ENCODE measurements at places on chromosomes 5 and 9.

- DNase-seq: no peak
These were observed 291.6 kb downstream of the TLE1 start for GRCh38 chr9:81397481-81398381.

DNA sequence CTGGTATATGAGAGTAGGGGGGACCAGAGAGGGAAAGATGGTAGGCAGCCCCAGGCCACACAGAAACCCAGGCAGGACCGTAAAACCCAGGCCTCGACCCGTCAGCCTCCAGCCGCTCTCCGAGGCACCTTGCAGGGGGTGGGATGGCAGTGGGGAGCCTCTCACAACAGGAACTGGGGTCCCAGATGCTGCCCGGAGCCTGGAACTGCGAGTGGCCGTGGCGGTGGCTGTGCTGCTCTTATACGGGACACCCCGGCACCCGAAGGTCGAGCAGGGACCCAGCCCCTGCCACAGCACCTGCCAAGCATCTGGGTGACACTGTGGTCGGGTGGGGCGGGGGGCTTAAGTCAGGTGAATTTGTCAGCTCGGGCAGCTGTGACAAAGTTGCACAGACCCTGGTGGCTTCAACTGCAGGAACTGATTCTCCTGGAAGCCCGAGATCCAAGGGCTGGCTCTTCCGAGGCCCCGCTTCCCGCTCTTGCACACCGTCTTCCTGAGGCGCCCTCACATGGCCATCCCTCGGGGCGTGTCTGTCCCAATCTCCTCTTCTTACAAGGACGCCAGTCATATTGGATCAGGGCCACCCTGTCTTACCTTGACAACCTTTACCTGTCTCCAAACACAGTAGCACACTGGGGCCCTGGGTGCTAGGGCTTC, 47.6 kb upstream of the EGFL7 start:
- no peak for DNase-seq

DNA sequence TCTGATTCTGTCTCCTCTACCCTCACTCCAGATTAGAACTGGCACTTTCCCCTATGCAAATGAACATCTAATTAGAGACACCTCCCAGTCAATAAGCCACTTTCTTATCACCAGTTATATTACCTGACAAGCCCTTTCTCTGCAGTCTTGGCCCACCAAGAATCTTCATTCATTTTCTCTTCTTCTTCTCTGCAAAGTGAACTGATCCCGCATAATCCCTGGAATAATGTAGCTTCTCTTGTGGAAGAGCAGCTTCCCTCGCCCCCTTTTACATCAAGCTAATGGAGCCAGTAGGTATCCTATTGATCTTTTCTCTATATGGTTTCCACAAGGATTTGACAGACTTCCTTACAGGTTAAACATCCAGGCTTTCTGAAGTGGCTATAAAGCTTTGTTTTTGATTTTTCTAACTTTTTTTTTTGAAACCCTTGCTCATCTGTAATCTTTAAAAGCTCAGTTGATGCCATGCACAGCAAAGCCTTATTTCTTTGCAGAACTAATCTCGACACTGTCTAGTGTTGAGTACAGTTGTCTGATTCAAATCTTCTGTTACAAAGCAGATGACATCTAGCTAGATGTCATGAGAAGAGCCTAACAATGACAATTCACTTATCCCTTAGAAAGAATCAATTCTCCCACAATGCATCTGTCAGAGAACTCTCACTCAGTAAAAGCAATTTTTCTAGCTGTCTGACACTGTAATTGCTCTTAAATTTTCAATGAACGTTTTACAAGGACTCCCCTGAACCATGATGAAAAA, 281.4 kb downstream of the ISL1 start:
- DNase-seq: no peak

GRCh38 chr9:23663946-23664345, 162.1 kb downstream of the ELAVL2 start:
- DNase-seq: no peak

Data from EH (cell line).